GM10248 (cell line): ENCODE measurements at places on chromosomes 6 and 20.

DNA sequence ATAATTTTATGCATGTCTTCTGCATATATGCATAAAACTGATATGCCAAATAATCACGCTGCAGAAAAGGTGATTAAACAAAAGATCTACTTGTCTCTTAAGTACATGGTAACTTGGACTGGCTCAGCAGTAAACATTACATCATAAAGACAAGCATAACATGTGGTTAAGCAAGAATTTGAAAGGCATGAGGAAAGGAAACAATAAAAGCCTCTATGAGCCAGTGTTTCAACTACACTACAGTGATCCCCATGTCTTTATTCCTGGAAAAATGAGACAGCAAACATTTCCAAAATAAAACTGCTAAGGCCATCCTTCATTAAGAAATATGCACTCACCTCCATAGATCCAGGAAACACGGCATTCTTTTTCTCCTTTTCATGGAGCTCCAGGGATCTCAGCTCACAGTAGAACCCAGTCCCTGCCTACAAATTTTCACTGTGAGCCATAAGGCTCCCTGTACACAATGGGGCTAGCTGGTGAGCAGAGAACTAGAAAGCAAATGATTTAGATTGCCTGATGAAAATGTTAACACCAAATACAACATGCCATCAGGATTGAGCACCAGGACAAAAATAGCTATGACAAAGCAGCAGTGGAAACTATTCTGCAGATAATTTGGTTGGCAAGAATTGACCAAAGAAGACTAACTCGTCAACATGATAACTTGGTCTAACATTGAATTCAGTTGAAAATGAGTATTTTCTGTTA lies 156.1 kb downstream of the COL21A1 start:
- DNase-seq, result no peak

DNA sequence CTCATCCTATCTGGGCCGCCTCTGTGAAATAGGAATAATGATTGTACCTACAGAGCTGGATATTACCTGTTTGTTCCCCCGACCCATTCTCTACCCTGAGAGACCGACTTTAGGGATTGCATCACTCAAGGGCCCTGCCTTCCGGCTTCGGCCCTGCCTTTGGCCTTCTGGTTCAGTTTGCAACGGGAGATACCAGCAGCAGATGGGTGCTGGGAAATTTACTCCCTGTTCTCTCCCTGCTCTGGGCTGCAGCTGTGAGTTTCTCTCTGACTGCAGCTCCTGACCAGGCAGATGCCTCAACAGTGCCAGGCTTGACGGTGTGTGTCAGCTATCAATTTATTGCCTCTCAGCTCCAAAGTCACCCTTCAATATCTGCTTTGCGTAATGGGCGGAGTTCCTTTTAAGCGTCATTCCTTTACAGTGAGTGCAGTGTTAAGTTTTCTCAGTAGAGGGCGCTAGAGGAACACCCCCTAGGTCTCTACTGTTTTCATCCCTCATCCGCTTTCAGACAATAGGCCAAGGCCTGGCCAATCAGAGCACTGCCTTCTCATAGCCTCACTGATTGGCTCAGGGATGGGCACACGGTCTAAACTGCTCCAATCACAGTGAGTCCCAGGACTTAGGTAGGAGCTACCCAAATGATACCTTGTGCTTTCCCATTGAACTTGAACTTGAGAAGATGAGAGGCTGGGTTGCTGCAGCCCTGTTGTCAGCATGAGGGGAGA lies 30.0 kb downstream of the KCNG1 start:
- DNase-seq, result peak; percentile 53

- DNase-seq, result no peak
Measured at GRCh38 chr6:131937226-131937625, 13.9 kb downstream of the CCN2 start.

- DNase-seq, result no peak
Measured at GRCh38 chr20:34452281-34452982, 63.8 kb upstream of the DYNLRB1 start.

- DNase-seq, result no peak
Measured at GRCh38 chr6:169293196-169293595, 39.5 kb upstream of the THBS2 start.

DNA sequence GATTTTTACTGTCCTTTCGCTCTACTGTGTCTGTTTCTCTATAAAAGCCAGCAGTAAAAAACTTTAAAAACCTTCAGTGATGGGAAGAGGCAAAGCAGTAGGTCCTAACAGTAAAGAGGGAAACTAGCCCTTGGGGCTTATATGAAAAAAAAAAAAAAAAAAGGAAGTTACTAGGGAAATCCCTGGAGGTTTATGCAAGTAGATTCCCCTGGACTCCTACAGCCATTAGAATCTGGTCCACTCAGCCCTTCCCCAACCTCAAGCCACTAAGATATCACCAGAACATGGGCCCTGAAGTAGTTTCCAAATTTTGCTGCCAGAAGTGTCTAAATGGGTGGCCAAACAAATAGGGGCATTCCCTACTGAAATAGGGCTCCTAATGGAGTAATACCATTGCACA lies 70.5 kb upstream of the HINT3 start:
- no peak for DNase-seq

DNA sequence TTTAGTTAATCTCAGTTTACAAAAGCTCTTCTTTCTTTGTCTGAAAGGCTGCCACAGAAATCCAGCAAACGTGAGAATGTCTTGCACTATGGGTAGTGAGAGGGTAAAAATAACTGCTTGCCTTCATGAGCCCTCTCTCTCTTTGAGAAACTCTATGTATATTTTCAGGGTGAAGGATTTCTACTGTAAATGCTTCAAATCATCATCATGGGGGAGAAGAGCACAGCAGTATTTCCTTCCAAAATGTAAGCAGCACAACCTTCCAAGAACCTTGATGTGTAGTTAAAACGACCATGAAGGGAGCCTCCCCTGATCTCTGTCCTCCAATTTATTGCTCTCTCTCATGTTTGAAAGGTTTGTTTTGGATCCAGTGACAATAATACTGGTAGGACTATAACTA lies 141.3 kb upstream of the CENPW start:
- DNase-seq, result no peak

DNA sequence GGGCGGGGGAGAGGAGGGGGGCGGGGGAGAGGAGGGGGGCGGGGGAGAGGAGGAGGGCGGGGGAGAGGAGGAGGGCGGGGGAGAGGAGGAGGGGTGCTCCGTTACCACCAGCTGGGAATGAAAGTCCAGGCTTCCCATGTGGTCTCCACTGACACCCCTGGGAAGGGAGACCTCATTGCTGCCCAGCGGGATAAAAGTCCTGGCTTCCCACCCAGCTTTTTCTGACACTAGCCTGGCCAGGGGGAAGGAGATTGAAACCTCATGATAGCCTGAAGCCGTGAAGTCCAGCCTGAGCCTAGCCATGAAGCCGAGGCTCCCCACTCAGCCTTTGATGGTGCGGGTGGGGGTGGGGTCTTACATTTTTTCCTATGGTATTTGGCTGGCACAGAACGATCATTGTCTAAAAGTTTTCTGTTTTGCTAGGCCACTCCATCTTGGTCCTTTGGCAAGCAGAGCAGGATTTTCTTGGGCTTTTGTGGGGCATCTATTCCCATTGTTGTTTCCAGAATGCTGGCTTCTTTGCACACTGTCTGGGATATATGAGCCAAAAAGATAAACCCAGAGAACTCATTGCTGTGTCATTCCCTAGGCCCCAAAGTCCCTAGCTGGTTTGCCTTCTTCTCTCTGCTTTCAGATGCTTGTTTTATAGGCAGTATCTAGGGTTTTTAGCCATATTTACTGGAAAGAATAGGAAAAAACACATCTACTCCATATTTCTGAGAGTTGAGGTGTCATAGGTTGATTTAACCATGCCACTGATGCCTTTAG lies 67.9 kb upstream of the RNF24 start:
- DNase-seq, result no peak

GRCh38 chr20:47075263-47075662 lies 180.6 kb downstream of the EYA2 start:
- no peak for DNase-seq

- no peak for DNase-seq
Measured at GRCh38 chr6:20302702-20303251, 90.5 kb upstream of the MBOAT1 start.

DNA sequence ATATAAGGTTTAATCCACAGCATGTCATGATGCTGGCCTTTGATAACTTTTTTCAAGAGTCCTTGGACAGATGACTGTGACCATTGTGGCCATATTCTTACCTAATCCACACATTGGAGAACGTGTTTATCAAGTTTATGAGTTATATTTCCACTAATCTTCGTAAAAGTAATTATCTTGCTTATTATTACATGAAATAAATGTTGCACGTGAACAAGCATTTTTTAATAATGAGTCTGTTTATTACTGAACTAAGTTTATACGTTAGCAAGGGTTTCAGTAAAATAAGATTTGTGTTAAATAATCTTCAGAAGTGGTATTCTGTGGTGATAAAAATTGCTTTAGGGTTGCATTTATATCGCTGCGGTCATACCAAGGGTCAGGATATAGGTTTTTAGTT lies 107.1 kb downstream of the SCAF8 start:
- DNase-seq, result no peak

DNA sequence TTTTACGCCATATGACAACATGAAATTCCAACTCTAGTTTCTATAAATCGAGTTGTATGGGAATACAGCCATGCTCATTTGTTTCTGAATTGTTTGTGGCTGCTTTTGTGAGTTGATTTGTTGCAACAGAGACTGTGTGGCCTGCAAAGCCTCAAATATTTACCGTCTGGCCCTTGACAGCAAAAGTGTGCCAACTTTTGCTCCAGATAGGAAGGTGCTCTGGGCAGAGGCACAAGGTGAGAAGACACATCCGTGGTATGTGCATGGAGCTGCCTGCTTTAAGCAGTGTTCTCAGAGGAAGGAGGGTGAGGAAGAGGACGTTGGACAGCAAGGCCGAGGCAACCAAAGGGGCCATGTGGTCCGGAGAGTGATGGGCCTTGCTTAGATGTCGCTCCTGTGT lies 57.4 kb downstream of the IYD start:
- DNase-seq, result no peak

GRCh38 chr20:2872459-2873009 lies 747 bp upstream of the PTPRA start:
- DNase-seq, result peak; percentile 76

DNA sequence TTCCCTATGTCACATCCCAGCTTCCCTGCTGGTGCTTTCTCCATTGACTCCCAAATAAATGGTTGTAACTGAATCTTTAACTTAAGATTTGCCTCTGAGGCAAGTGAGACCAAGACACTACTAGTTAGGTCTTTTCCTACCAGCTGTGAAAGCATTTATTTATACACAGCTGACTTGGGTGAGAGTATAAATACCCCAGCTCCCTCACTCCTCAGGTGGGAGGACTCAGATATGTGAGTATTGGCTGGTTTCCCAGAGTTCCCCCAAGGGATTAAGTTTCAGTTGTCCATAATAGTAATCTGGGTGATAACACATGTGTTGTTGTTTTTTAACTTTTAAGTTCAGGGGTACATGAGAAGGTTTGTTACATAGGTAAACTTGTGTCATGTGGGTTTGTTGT lies 49.8 kb downstream of the CFAP61 start:
- peak; percentile 1 for DNase-seq

DNA sequence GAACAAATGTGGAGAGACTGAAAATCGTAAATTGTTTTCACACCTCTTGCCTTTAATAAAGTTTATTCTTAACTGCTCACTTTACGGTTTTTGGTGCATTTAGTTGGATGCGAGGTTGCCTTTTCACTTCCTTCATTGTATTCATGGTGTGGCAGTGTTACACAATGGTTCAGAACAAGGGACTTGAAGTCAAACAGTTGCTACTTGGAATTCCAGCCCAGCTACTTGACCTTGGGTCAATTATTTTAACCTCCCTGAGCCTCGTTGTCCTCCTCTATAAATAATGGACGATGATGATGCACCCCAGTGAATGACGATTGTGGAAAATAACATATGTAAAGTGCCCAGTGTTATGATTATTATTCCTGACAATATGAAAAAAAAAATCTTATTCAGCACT lies 72.3 kb downstream of the CARMIL1 start:
- no peak for DNase-seq

DNA sequence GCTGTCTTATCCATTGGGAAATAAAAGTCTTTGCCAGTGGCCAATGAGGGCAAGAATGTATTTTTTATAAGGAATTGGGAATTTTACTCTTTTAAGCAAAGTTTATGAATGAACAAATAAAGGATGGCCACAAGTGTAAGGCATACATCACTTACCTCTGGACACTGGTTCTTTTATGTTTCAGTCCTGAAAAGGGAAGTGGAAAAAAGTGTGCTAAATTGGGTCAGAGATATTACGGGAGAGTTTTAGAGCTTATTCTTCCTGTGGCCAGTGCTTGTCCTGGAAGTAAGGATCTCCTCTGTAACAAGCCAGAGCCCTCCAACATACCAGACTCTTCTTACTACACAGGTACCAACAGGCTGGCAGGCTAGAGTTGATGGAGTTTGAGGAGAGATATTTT lies 22.5 kb upstream of the RIPK1 start:
- DNase-seq, result no peak

DNA sequence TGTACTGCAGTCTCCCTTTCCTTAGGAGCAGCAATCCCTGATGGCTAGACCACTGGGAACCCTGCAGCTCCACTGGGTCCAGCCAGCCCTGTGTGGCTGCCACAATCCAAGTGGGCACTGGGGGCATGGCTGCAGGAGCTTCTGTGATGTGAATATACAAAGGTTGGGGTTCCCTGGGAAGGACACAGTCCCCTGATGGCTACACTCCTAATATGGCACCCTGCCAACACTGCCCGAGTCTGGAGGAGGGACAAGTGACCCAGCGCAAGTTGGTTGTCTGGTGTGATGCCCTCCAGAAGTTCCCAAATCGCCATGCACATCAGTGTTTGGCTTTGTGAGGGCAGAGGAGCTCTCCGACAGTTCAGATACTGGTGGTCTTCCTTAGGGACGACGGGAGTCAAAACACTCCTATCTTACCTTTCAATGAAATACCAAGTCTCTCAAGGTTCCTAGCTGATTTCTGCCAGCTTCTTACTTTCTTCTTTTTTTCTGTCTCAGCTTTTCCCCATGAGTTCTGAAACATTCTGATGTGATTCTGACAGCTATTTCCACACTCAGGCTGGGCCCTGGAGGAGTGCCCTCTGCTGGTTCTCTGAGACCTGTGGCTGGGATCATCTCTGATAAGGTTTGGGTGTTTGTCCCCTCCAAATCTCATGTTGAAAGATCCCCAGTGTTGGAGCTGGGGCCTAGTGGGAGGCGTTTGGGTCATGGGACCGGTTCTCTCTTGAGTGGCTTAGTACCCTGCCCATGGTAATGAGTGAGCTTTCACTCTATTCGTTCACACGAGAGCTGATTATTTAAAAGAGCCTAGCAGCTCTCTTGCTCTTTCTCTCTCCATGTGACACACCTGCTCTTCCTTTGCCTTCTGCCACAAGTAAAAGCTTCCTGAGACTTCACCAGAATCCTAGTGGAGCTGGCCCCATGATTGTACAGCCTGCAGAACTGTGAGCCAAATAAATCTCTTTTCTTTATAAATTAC lies 15.5 kb upstream of the ZFP57 start:
- peak; percentile 52 for DNase-seq

- DNase-seq, result no peak
Measured at GRCh38 chr20:51434580-51435247, 107.8 kb downstream of the NFATC2 start.

- no peak for DNase-seq
Measured at GRCh38 chr20:60870040-60870439, 382.0 kb upstream of the CDH4 start.

DNA sequence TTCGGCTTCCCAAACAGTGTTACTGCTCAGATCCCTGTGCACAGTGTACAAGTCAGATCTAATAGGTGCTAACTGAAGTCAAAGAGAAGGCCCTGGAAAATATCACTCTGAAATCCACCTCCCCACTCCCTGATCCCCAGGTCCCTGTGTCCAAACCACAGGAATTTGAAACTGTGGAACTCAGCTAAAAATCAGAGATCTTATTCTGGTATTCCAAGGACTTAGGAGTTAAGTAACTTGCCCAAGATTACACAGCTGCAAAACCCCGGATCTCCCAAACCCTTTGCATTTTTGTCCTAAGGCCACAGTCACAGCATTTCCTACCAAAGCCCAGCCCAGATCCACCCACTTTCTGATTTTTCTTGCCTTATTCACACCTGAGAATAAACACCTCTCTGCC lies 32.3 kb upstream of the SLC23A2 start:
- no peak for DNase-seq
